ENCODE measurements at places on chromosomes 12 and 14.

DNA sequence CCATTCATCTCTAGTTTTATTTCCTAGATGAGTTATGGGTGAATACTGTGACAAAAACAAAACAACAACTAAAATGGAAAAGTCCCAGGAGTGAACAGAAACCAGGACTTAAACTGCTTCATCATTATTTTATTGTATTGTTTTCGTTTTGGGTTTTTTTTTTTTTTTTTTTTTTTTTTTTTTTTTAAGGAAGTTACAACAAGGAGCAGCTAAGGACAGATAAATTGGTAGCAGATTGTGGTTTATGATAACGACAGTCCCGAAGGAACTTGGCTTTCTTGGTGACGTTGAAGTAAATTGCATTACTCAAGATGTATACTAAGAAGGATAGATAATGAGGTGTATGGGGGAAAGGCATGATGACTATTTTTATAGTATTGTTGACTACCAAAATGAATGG lies 866.3 kb downstream of the NRXN3 start:
- DNase-seq = no peak

GRCh38 chr12:9256341-9256740 lies 48.1 kb upstream of the PZP start:
- no peak for DNase-seq

GRCh38 chr14:74582910-74583581 lies 29.0 kb downstream of the LTBP2 start:
- no peak for DNase-seq

GRCh38 chr12:127284870-127285431 lies 982.0 kb upstream of the TMEM132C start:
- no peak for DNase-seq

DNA sequence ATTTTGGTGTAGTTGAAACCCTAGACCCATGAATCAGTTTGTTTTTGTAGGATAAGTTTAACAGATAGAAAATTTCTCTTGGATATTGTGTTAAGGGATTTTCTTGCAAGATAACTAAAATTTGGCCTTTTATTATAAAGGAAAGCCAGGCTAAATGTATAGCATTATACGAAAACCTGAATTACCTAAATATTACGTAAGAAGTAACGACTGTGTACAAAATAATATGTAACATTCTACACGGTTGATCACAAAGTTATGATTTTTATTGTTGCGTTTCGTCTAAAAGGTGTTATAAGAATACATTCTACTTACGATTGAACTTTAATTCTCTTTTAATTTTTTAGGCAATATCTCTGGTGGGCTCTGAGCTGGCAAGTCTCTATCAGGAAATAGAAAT lies 63.9 kb downstream of the KNTC1 start:
- no peak for DNase-seq

GRCh38 chr12:4251216-4251891 lies 22.2 kb upstream of the CCND2 start:
- DNase-seq = no peak

DNA sequence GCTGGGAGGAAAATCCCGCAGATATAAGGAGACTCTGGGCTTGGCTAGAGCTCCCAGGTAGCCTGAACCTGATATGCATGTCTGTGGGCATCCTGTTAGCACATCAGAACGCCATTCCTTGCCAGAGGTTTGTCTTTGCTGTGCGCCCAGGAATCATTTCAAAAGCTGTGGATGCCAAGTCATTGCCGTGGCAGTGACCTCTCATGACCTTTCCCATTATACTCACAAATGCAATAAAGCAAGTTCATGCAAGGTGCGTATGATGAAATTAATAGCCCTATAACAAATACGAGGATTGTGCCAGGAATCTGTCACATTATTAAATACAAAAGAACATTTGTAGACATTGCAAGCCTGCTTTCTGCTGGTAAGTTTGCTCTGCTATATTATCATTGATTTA lies 229.1 kb upstream of the PELI2 start:
- no peak for DNase-seq

- DNase-seq = no peak
Measured at GRCh38 chr12:98402091-98402490, 113.3 kb upstream of the TMPO start.

All from C1 segment of cervical spinal cord (tissue), 14 donors.